NCI-H1092 treated with DMSO at 0.1 percent for 48 hours (cell line): ENCODE measurements at places on chromosomes 5 and 9.
A peak's percentile ranks its signal among the peaks of the same experiment; 100 is the strongest.

- no peak for DNase-seq
Observed at GRCh38 chr9:33614001-33614687, 90.1 kb downstream of the ANKRD18B start.

- DNase-seq, result no peak
Observed at GRCh38 chr9:18710065-18710464, 236.1 kb downstream of the ADAMTSL1 start.

GRCh38 chr5:55665065-55665464 lies 47.1 kb downstream of the SLC38A9 start:
- no peak for DNase-seq

- no peak for DNase-seq
Observed at GRCh38 chr9:110040788-110041187, 167.2 kb downstream of the C9orf152 start.

GRCh38 chr9:71145179-71145578 lies 23.8 kb upstream of the TRPM3 start:
- no peak for DNase-seq

DNA sequence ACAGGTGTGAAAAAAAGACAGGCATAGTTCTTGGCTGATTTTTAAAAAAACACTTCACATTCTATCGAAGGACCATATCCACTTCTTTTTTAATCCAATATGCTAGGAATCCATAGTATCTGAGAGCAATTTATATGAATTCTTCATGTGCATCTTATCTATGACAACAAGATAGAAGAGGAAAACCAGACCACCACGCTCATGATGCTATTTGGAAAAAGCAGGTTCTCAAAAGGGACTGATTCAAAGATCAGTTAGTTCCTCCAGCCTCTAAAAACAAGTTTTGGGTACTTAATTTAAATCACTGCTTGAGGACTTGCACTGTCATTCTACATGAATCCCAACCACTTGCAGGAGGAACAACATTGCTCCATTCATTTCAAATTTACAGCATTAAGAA lies 6.3 kb downstream of the MEF2C start:
- DNase-seq, result no peak

- DNase-seq, result no peak
Observed at GRCh38 chr5:115992848-115993350, 30.6 kb downstream of the LVRN start.

GRCh38 chr9:87556039-87556438 lies 58.4 kb downstream of the DAPK1 start:
- peak; percentile 45 for DNase-seq

GRCh38 chr9:7115606-7116005 lies 357.8 kb downstream of the KDM4C start:
- no peak for DNase-seq

DNA sequence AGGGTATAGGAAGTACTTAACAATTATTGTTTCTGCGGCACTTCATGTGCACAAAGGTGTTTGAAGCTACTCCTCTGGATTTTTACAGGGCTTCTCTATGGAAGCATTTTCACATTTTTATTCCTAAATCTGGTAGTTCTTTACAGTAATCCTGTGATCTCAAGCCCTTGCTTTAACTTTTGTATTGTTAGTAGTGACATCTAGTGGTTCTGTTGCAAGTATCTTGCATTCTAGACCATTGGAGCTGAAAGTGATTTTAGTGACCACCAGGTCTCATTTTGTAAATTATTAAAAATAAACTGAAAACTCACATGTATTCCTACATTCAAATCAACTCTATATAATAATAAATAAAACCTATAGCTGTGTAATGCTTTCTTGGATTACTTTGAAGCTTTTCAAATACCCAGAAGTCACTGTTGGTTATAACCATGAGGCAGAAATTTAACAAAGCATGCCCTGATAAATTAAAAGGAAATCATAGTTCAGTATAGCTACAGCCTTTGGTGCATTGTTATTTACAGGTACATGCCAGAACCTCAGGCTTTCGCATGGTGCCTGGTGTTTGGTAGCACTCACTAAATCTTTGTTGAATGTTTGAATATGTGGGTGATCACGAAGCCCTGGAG lies 18.9 kb downstream of the RPS23 start:
- DNase-seq, result peak; percentile 12

DNA sequence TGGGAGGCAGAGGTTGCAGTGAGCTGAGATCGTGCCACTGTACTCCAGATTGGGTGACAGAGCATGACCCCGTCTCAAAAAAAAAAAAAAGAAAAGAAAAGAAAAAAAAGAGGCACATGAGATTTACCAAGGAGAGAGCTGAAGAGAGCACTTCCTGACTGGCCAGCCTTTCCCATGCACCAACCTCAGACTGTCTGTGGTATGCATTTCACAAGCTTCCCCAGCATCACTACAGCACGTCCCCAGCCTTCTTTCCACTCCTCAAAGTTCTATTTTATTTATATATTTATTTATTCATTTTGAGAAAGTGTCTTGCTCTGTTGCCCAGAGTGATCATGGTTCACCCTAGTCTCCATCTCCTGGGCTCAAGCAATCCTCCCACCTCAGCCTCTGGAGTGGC lies 13.6 kb upstream of the FUBP3 start:
- DNase-seq, result no peak

- no peak for DNase-seq
Observed at GRCh38 chr9:134690946-134691694, 49.5 kb downstream of the COL5A1 start.

GRCh38 chr5:89315286-89316100 lies 432.5 kb upstream of the MEF2C start:
- peak; percentile 65 for DNase-seq

GRCh38 chr9:19231126-19231903 lies 822 bp downstream of the DENND4C start:
- DNase-seq, result peak; percentile 46

DNA sequence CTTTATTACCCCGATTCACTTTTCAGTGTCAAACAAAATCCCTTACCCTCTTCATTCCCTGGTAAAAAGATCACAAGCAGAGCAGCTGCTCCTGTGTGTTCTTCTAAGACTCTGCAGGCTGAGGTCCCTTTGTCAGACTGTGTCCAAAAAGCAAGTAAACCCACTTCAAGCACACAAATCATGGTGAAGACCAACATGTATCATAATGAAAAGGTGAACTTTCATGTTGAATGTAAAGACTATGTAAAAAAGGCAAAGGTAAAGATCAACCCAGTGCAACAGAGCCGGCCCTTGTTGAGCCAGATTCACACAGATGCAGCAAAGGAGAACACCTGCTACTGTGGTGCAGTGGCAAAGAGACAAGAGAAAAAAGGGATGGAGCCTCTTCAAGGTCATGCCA lies 34.5 kb downstream of the CREBRF start:
- DNase-seq, result no peak

DNA sequence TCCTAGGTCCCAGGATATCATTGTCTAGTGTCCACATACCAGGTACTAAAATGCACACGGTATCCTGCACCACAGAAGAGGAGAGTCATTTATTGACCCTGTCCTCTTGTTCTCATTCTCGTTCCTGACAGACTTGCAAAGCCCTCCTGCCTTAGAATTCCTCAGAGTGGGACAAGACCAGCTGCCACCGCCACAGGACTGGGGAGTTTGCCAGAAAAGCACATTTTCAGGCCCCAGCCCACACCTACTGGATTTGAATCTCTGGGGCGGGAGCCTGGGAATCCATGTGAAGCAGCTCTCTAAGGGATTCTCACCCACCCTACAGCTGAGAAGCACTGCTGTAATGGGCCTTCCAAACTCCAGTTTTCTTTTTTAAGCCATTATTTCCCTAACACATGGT lies 68.0 kb upstream of the FANCC start:
- DNase-seq, result no peak

DNA sequence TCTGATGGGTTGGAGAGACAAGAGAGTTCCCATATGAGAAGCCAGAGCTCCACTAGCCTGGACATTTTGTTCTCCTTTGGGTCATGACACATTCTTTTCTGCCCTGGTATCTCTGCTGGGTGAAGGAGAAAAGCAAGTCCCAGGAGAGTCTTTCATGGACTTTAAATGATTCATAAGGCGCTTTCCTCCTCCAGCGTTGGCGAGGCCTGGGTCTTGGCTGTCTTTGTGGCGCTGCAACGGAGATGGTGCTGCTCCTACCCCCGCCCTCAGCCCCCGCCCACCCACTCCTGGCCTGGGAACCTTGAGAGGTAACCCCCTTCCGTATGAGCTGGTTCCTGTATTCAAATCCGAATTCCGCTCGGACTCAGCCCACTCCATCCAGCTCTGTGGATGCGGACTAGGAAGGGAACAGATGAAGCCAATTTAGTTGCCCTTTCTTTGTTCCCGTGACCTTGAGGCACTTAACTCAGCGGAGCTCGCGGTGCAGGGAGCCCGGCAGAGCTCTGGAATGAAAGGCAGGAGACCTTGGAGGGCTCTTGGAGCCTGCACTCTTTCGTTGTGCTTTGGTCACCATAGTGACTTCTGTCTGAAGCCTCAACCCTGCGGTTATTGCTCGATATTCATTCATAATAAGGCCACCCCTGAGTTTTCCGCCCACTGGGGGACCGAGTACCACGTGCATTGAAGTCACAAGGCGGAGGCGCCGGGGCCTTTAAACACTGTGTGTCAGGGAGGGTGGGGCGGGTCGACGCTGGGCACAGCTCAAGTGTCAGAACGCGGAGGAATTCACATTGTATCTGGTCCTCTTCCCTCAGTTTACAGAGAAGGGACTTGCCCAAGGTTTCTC lies 14.0 kb upstream of the PWWP2A start:
- DNase-seq, result no peak

DNA sequence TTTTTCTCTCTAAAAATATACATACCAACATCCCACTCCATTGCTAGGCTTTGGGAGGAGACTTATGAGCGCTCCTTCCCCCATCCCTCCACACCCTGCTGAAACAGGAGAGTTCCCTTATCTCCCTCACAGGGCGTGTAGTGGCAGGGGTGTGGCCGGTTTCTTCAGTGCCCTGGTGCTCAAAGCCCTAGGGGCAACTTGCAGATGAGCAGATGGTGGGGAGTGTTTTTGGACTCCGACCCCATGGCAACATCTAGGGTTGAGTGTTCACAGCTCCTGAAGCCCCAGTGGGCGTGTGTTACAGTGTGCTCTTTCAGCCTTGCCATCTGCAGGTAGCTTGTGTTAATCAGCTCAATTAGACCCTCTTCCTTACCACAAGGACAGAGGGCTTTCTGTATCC lies 409.5 kb downstream of the MAT2B start:
- DNase-seq, result no peak

GRCh38 chr9:110604171-110604601 lies 24.6 kb upstream of the SVEP1 start:
- DNase-seq, result no peak

- DNase-seq, result no peak
Observed at GRCh38 chr5:36950586-36951457, 74.3 kb downstream of the NIPBL start.

- DNase-seq, result no peak
Observed at GRCh38 chr5:148909766-148910165, 83.4 kb downstream of the ADRB2 start.

DNA sequence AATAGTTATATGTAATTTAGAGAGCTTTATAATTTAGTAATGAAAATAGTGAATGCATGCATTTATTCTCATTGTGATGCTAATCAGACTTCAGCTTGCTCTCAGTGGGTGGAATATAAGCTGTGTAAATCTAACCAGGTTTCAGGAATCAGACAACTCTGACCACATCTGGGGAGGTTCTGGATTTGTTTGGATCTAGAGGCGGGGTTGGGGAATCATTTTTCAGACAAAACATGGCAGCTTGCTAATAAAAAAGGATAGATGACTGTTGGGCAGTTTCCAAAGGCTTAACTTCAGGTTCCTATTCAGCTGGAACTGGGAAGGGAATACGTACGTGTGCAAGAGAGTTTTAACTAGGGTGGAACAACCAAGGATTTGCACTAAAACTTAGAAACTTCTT lies 43.2 kb upstream of the MAMDC2 start:
- no peak for DNase-seq

- DNase-seq, result no peak
Observed at GRCh38 chr5:140630292-140631035, 2.5 kb downstream of the CD14 start.

GRCh38 chr9:93258419-93258817 lies 74.5 kb downstream of the WNK2 start:
- no peak for DNase-seq

- DNase-seq, result no peak
Observed at GRCh38 chr5:58961631-58962280, 378.9 kb downstream of the RAB3C start.

DNA sequence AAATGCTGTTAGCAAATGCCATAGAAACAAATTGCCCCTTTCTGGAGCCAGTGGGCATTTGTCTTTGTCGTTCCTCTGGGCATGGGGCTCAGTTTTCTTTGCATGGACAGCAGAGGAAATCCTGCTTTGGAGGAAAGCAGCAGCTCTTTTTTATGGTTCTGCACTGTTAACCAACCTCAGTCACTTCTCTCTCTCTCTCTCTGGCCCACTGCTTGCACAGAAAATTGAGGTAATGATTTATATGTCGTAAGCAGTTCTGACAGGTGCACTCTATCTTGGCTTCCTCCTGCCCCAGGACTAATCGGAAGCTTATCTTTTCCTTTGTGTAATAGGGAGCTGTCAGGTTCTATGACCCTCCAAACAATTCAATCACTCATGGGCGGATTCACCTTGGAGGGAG lies 159.6 kb upstream of the GPR151 start:
- no peak for DNase-seq

- peak; percentile 32 for DNase-seq
Observed at GRCh38 chr9:133609311-133610098, at the start of gene FAM163B. Gene FAM163B, minus strand, starts transcription at chr9:133609389. Its CDS starts 29,166 bp downstream, at chr9:133580223.

DNA sequence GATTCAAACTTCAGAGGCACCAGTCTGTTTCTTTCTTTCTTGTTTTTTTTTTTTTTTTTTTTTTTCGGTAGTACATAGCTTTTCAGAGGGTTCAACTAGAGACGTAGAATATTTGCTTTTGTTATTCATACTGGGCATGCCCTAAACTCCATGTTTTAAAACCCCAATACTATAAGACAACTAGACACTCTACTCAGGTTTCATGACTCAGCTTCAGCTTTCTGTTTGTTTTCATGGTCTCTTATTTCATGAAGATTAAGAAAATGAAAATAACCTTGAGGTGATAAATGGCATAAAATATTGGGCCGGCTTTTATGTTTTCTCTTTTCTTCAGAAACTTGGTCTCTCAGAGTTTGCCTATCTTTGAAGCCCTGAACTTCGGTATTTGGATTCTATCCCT lies 2126.3 kb upstream of the ACO1 start:
- no peak for DNase-seq

GRCh38 chr5:125277494-125278154 lies 531.2 kb upstream of the ZNF608 start:
- DNase-seq, result no peak

- DNase-seq, result no peak
Observed at GRCh38 chr5:113115061-113115460, 138.5 kb downstream of the DCP2 start.

DNA sequence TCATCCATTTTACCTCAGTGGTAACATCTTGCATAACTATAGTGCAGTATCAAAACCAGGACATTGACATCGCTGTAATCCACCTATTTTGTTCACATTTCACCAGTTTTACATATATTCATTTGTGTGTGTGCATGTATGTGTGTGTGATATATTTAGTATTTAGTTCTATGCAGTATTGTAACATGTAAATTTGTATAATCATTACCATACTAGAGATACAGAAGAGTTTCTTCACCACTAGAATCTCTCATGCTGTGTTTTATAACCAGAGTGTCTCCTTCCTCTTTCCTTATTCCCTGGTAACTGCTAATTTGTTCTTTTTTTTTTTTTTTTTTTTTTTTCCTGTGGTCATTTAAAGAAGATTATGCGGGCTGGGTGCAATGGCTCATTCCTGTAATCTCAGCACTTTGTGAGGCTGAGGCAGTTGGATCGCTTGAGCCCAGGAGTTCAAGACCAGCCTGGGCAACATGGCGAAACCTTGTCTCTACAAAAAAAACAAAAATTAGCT lies 11.0 kb downstream of the RASA1 start:
- no peak for DNase-seq

GRCh38 chr5:135487037-135487395 lies 34.9 kb upstream of the TIFAB start:
- DNase-seq, result no peak

GRCh38 chr9:112750764-112751055 lies 150 bp downstream of the SNX30 start:
- DNase-seq, result no peak
